ENCODE measurements at places on chromosomes 6 and 20.

DNA sequence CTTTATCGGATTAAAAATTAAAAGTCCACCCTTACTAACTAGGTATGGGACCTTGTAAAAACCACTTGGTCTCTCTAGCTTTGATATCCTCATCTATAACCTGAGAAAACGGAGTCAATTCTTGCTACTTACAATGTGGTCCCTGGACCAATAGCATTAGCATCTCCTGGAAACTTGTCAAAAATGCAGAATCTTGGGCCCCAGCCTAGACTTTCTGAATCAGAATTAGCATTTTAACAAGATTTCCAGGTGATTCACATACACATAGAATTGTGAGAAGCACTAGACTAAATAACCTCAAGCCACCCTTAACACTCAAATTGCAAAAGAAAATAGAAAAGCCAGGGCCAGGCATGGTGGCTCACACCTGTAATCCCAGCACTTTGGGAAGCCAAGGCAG, 96.6 kb downstream of the RNGTT start:
- DNase-seq: no peak

DNA sequence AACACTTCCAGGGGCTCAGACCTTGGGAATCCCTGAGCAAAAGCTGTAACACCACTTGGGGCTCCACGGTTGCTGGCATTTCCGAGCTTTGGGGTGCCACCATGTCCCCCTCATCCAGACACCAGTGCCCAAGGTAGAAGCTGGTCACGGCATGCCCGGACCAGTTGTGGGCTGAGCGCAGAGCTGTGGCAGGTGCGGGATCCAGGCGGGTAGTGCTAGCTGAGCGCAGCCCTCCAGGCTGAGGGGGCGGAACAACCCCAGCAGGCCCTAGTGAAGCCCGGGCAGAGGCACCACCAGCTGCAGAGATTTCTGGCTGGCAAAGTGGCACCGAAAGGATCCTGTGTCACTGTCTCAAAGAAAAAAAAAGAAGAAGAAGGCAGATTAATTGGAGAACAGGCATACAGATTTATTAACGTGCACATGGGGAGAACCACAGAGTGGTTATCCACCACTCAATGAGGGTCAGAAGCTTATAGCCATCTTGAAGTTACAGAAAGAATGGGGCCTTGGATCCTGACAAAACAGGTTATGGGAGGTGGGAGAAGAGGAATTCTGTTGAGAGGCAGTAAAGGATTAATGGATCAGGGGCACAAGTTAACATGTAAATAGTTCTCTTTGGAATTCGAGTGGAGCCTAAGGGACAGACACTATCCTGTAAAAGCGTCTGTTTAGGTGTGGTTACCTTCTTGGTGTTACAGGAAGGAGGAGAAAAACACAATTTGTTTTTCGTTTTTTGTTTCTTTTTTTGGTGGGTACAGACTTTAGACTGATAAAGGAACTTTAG, 107.5 kb downstream of the CD24 start:
- no peak for DNase-seq

DNA sequence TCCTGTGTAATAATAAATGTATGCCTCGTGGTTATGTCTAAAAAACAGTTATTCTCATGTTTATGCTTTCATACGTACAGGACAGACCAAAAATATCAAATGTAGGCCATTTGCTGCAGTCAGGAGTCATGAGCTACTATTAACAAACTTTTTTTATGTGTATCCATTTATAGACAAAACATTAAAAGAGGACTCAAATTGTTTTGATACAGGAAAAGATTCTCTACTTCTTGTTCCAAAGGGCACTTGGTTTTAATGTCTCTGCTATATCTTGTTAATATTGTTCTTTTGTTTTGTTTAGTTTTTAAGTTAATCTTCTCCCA, 155.2 kb downstream of the ZDHHC14 start:
- DNase-seq: no peak

GRCh38 chr6:28336284-28337120, 554 bp upstream of the ZSCAN31 start:
- DNase-seq: no peak

DNA sequence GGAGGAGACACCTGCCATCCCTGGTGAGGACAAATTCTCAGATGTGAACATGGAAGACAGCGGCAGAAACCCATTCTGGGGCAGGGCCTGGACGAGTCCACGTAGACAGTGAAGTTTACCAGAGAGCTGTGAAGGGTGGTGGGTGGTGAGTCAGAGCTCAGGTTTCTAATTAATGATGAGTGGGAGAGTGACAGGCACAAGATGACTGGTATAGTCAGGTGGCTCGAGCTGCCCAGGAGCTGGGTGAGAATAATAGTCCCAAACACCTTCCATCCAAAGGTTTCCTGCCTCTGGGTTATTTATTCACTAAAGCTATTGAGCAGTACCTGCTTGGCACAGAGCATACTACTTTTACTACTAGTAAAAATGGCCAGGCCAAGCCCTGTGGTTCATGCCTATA, 6.0 kb downstream of the TLDC2 start:
- DNase-seq: no peak

DNA sequence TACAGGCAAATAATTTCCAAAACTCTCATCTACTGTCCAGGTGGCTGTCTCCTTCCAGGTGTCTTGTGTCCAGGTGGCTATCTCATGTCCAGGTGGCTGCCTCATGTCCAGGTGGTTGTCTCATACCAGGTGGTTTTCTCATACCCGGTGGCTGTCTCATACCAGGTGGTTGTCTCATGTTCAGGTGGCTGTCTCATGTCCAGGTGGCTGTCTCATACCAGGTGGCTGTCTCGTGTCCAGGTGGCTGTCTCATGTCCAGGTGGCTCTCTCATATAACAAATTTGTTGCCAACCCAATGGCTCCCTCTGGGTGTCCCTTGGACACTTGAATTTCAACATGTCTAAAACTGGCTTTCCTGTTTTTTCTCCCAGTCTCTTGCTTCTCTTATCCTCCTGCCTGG, 14.3 kb upstream of the SLC22A3 start:
- DNase-seq: no peak

DNA sequence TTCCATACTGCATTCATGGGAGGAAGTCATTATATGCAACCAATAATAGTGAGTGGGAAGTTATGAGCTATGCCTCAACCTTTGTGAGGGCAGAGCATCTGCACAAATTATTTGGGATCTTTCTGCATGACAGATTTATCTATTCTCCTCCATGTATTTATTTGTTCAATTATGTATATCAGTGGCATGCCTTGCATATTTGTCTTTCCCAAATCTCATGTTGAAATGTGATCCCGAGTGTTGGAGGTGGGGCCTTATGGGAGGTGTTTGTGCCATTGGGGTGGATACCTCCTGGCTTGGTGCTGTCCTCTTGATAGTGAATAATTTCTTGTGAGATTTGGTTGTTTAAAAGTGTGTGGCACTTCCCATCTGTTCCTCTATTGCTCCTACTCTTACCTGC, 1246.0 kb upstream of the CITED2 start:
- DNase-seq: no peak

DNA sequence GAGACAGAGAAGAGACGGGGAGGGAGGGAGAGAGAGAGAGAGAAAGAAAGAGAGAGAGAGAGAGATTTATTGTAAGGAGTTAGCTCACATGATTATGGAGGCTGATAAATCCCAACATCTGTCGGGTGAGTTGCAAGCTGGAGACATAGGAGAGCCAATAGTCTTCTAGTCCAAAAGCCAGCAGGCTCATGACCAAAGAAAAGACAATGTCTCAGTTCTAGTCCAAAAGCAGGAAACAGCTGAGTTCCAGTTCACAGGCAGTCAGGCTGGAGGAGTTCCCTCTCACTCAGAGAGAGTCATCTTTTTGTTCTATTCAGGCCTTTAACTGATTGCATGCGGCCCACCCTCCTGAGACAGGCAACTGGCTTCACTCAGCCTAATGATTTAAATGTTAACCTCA, 416.6 kb downstream of the PREX1 start:
- DNase-seq: no peak

DNA sequence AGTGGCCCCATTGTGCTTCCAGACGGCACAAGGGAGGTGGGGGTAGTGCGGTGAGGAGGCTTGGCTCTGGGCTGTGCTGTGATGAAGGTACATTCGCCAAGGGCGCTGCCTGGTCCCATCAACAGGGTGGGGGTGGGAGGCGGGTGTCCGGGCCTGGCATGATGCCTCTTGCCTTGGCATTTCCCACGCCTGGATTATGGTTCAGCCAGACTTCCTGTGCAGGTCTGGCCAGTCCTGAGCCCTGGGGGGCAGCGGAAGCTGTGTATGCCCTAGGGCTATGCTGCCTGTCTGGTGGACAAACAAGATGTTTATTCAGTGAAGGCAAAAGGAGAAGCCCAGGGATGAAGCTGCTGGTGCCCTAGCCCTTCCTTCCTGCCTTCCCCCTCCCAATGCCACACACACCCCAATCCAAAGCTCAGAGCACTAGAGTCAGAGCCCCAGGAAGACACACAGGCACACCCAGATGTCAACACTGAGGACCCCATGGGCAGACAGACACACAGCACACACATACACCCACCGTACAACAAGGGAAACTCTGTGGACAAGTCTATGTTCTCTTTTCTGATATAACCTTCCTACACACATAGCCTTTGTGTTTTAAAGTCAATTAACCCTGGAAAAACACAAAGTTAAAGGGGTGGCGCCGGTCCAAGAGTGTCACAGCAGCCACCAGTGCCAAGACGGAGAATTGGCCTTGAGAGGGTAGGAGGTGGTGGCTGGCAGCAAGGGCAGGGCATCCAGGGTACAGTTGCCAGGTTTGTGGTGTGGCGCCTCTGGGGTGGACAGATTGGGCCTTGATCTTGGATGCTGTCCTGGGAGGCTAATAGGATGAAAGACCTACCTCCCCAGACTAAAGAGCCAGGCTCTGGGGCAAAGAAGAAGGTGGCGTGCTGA, 54.7 kb upstream of the SAYSD1 start:
- no peak for DNase-seq

DNA sequence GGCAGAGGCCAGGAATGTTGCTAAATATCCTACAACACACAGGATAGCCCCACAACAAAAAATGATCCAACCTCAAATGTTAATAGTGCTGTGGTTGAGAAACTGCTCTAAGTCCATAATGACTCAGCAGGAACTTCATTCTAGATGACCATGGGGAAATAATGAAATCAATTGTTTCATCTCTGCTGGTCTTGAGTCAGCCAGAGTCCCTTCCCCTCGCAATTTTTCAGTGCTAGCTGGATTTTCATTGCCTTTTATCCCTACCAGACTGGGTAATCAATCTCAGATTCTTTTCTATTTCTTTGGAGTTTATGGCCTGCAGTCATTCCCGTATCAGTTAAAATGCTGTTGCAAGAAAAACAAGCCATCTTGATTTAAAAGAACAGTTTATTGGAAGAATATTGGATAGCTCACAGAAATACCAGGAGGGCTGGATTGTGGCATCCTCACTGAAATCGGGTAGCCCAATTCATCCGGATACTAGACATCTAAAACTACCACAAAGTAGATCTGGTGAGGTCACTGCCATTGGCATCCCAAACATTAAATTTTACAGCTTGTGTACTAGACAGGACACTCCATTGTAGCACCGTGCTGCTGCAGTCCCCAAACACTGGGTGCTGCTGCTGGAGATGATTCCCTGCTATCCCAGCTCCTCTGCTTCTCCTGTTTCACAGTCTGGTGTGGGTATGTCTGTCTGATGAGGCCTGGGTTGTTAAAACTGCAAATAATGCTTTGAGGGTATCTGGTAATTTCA, 30.3 kb upstream of the POPDC3 start:
- DNase-seq: no peak

- no peak for DNase-seq
These were observed 64.0 kb downstream of the KIF13A start for GRCh38 chr6:17923401-17923863.

GRCh38 chr6:128095362-128095761, 194.5 kb upstream of the THEMIS start:
- no peak for DNase-seq

- no peak for DNase-seq
These were observed 267.1 kb upstream of the BTBD3 start for GRCh38 chr20:11650566-11650965.

DNA sequence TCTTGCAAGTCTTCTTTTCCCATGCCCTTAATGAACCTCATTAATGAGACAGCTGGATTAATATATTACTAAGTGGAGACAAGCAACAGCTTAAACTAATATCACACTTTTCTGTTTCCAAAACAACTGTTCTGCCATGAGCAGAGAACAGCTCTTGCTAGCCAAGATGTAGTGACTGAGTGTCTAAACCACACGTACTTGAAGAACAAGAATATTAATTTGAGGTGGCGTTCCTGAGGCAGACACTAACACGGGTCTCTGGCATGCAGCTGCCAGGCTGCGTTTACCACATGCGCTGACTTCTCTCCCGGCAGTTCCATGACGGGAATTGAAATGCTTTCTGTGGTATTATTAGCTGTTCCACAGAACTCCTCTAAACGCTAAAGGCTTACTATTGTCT, 80.6 kb downstream of the FNDC1 start:
- DNase-seq: no peak

DNA sequence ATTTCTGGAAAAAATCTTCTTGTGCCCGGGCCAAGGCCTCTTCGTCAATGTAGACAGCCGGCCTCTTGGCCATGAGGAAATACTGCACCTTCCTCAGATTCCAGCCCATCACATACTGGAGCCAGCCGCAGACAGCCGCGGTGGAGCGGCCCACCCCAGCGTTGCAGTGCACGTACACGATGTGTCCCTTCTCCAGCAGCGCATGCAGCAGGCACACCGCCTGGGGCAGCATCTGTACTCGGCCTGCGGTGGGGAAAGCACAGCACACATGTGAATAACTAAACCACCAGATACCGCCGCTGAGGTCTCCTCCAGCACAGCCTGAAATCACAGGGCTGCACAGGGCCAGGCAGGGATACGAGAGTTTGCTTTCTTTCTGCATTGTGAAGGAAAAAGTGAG, 107.9 kb downstream of the EPM2A start:
- DNase-seq: no peak

DNA sequence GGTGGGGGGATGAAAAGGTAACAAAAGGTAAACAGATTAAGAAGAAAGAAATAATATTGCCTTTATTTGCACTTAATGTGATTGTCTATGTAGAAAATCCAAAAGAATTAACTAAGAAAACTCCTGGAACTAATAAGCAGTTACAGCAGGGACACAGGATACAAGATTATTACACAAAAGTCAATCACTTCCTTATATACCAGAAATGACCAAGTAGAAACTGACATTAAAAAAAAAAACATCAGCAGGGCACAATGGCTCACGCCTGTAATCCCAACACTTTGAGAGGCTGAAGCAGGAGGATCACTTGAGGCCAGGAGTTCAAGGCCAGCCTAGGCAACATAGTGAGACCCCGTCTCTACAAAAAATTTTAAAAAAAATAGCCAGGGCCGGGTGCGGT, 123.2 kb upstream of the RIPOR2 start:
- no peak for DNase-seq

GRCh38 chr6:128659878-128660622, 139.7 kb upstream of the PTPRK start:
- no peak for DNase-seq

DNA sequence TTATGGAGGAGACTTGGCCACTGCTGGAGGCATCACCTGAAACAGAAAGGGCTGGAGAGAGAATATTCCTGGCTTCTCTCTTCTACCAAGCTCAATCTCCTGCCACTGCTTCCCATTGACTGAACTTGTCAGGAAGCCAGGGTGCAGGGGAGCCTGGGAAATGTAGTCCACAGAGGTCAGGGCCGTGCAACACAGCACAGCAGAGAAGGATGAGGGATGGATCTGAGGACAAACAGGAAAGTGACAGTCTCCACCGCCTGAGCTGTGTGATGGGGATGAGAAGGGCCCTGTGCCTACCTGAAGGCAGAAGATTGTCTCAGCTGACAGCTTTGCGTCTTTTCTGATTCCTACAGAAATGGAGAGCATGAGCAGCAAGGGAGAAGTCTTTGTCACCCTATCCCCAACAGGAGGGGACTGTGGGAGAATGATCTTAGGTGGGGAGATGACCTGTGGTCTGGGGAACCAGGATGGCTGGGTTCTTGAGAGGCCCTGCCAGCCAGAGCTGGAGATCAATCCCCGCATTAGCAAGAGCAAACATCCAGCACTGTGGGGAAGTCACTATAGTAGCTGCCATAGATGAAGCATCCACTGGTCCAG, 114.2 kb downstream of the SNX5 start:
- no peak for DNase-seq
